ENCODE measurements at places on chromosomes 7 and 10.
A peak's percentile ranks its signal among the peaks of the same experiment; 100 is the strongest.

DNA sequence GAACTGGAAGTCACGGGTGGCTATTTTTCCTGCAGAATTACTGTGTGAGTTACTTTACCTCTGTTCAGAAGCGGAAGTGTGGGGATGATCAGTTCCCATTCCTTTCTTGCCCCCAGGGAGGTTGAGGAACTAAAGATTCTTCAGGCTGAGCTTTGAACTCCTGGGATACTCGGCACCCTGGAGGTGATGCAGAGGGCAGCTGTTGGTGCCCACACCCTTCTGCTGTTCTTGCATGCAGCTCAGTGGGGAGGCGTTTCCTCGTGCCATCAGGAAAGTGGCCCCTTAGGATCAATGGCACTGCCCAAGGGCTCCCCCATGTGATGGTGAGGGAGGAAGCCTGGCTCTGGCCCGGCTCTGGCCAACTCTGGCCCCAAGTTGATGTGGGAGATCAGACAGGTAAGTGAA is 44.7 kb upstream of the MXI1 start:
- no peak for DNase-seq

- no peak for DNase-seq
Observed at GRCh38 chr7:114606100-114606499, 191.5 kb downstream of the FOXP2 start.

DNA sequence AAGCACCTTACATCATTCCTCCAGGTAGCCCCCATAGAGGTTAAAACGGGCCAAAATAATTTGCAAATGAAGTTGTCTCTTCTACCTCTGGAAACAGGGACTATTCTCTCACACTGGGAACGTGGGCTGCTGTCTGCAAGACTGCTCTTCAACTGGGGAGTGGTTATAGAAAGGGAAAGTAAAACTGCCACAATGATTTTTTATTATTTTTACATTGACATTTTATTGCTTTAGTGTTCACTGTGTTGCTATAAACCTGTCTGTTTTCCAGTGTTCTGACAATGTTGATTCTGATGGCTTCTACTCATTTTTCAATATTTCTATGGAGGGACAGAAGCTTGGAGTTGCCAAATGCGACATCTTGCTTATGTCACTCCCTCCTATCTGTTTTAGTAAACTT is 115.1 kb upstream of the ANTXRL start:
- DNase-seq = no peak

GRCh38 chr7:159118197-159118595 is 26.5 kb downstream of the VIPR2 start:
- DNase-seq = no peak

- DNase-seq = no peak
Observed at GRCh38 chr10:121981346-121981745, 6.3 kb upstream of the NSMCE4A start.

DNA sequence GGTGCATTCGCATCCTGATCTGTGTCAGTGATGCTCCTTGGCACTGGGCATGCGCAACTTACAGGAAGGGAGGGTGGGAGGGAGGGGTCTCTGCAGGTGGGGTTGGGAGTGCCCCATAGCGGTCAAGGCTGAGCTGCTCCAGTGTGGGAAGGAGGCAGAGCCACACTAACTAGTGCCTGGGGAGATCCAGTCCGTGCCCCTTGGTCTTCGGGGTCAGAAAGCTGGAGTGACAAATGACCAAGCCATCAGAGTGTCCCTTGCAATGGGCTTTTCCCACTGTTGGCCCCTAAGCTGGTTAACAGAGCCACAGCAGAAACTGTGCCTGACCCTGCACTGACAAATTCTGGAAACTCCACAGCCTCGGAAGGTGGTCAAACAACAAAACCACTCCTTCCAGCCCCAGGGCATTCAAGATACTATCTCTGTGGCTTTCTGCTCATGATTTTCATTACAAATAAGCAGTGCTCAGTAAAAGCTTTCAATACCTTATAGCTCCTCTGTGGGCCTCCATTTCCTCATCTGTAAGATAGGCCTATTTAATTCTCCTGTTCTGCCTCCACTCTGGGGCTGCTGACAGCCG is 138.1 kb upstream of the UNC5B start:
- DNase-seq = no peak

- no peak for DNase-seq
Observed at GRCh38 chr10:127736222-127736914, 617 bp upstream of the FOXI2 start.

DNA sequence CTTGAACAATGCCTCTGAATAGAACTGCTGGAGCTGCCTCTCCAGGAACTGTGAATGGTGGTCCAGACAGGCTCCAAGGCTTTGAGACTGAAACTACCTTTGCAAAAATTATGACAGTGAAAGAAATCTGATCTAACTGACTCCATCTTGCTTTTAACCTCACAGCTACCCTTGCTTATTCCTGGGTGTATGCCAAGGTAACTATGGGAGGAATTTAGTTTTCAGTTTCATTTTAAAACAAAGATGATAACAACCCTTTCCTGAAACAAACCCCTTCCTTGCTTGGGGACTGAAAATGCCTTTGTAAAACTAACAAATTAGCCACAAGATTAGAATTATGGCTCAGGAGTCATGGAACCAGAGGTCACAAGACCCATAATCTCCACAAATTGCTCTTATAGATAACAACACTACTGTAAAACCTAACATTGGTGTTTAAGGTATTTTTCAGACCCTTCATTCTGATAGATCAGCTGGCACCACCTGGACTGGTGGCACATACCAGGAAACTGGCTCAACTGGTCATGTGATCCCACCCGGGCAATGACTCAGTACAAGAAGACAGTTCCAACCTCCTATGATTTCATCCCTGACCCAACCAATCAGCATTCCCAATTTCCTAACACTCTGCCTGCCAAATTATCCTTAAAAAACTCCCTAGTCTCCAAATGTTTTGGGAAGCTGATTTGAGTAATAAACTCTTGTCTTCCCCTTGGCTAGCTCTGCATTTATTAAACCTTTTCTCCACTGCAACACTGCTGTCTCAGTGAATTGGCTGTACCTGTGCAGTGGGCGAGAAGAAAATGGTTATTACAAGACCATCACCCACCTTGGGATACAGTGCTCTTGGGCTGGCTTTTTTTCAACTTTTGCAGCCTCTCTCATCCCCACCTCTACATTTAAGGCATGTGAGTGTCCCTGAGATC is 608.1 kb downstream of the TYW1 start:
- DNase-seq = no peak

- no peak for DNase-seq
Observed at GRCh38 chr7:127815631-127816145, 163.7 kb downstream of the SND1 start.

DNA sequence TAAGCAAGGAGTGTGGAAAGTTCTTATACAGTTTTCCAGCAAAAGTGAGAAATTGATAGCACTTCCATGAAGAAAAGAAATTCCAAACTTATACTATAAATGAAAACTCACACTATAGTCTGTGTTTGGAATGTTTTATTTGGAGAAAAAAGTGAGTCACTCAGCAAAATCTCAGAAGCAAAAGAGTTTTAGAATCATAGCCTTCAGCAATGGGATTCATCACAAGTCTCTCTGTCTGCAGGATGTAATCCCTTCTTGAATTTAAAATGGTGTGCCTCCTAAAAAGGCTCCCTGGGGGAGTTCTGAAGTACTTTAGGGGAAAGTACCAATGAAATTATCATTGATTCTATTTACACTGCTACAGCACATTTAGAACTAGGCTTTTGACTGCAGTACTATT is 756.4 kb downstream of the XPNPEP1 start:
- DNase-seq = no peak

GRCh38 chr10:121975295-121976086 is 474 bp upstream of the NSMCE4A start:
- no peak for DNase-seq

GRCh38 chr7:121394709-121395140 is 1.4 kb downstream of the FAM3C start:
- no peak for DNase-seq

- DNase-seq = no peak
Observed at GRCh38 chr7:77691892-77692491, 4.3 kb upstream of the RSBN1L start.

DNA sequence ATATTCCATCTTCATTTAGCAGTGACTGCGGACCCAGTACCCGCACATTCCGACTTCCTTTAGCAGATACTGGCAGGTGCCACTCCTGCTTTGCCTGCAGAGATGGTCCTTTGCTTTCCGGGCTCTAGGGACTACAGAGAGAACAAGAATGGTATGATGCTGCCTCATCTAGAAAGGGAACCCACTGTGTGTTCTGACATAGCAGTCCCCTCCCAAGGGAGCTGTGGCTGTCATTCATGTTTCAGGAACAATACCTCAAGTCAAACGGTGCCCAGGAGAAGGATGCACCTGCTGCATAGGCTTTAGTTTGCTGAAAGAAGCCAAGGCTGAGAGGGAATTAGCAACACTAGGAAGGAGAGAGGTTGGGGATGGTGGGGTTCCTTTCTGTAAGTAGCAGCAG is 15.9 kb upstream of the TMEM72 start:
- DNase-seq = no peak

DNA sequence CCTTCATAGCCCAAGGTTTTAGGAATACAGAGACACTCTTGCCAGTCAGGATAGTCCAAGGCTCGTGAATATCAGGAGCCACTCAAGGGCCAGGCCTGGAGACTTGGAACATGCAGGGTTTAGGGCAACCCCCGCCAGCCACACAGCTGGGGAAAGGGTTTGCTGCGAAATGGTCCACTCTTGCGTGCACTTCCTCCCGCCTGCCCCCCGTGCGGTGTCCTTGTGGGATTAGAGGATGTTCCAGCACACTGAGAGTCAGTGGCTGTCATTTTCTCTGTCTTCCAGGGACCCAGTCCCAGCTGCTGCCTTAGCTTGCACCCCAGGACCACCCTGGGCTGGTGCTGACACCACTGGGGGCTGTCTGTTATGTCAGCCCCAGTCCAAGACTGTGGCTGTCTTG is 38.5 kb downstream of the POR start:
- DNase-seq = no peak

DNA sequence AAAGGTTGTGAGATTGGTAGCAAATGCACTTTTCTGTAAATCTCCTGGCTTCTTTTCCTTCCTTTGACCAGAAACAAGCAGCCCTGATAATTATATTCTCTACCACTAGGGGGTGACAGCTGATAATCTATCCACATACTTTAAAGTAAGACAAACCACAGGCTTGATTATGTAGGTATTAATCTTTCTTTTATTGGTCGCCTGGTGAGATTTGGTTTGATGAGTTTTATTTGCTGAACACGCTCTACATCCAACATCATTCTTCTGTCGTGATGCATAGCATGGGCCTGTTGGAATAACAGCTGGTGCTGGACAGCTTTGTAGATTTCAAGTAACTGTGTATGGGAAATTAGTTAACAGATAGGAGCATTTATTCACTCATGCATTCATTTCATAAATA is 63.5 kb downstream of the ZNF365 start:
- no peak for DNase-seq

GRCh38 chr7:138527746-138528223 is 67.7 kb downstream of the TRIM24 start:
- no peak for DNase-seq

DNA sequence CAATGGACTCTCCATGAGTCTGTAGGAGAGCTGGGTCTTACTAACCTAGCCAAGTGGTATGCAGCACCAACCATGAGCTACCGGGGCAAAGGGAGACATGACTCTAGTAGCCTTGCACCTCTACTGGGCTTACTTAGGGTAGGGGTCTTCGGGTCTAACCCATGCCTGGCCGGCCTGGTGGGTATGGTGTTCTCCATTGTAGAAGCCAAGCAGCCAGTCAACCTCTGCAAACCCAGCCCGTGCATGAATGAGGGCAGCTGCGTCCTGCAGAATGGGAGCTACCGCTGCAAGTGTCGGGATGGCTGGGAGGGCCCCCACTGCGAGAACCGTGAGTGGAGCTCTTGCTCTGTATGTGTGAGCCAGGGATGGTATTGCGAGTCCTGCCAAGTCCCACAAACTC is 51.0 kb downstream of the VWA2 start:
- DNase-seq = no peak

- no peak for DNase-seq
Observed at GRCh38 chr10:67098461-67098860, 172.6 kb downstream of the LRRTM3 start.

DNA sequence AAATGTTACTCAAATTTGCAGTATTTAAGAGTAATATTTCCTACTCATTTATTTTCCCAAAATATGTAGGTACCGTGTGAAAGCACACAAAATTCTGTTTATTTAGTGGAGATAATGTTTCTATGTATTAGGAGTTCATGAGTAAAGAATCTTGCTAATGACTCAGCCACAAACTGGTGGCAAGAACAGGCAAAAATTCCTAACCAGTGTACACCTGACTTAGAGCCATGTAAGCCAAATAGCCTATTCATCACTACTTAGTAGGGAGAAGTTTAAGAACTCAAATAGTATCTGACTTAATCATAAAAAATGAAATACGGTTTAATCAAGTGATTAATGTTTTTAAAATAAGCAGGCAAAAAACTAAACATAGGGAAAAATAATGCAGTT is 169.0 kb downstream of the SRPK2 start:
- no peak for DNase-seq

- DNase-seq = peak; percentile 27
Observed at GRCh38 chr10:124289851-124290795, 128.6 kb downstream of the OAT start.

- DNase-seq = no peak
Observed at GRCh38 chr10:132840698-132841614, 55.0 kb upstream of the NKX6-2 start.

GRCh38 chr10:27713941-27714340 is 31.7 kb downstream of the MKX start:
- DNase-seq = no peak

- no peak for DNase-seq
Observed at GRCh38 chr10:128894641-128895040, 572.4 kb upstream of the MGMT start.

GRCh38 chr10:77173615-77174461 is 463.8 kb downstream of the KCNMA1 start:
- DNase-seq = peak; percentile 60

DNA sequence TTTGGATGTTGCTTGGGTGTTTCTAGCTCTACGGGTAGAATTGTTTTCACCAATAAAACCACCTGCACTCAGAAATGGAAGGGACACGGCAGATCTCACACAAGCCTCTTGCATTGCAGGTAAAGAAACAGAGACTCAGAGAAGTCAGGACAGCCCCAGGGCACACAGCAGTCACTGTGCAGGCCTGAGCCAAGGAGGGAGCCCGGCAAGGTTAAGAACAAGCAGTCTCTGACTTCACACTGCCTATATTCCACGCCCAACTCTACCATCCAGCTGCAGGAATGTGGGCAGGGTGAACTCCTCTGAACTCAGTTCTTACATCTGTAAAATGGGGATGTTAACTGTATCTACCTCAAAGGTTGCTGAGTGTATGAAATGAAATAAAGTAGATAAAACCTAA is 15.4 kb downstream of the CHST15 start:
- no peak for DNase-seq

DNA sequence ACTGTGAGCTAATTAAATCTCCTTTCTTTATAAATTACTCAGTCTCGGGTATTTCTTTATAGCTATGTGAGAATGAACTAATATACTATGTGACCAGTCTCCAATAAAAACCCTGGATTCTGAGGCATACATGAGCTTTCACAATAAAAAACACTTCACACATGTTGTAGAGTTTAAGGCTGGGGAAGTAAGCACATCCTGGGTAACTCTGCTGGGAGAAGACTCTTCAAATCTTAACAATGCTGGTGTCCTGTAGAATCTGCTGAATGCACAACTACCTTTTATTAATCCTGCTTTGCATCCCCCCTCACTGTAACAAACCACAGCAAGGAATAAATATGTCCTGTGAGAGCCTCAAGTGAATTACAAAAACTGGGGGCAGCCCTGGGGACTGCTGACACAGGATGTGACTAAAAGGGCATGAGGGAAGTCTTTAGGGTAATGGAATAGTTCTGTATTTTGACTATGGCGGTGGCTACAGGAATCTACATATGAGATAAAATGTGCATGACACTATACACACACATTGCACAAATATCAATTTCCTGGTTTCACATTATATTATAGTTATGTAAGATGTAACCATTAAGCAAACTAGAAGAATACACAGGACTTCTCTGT is 45.1 kb upstream of the KCTD7 start:
- DNase-seq = no peak
